ENCODE measurements at places on chromosomes 16 and 17.

GRCh38 chr17:3961564-3962047 lies 2.6 kb downstream of the ATP2A3 start:
- DNase-seq, result no peak

DNA sequence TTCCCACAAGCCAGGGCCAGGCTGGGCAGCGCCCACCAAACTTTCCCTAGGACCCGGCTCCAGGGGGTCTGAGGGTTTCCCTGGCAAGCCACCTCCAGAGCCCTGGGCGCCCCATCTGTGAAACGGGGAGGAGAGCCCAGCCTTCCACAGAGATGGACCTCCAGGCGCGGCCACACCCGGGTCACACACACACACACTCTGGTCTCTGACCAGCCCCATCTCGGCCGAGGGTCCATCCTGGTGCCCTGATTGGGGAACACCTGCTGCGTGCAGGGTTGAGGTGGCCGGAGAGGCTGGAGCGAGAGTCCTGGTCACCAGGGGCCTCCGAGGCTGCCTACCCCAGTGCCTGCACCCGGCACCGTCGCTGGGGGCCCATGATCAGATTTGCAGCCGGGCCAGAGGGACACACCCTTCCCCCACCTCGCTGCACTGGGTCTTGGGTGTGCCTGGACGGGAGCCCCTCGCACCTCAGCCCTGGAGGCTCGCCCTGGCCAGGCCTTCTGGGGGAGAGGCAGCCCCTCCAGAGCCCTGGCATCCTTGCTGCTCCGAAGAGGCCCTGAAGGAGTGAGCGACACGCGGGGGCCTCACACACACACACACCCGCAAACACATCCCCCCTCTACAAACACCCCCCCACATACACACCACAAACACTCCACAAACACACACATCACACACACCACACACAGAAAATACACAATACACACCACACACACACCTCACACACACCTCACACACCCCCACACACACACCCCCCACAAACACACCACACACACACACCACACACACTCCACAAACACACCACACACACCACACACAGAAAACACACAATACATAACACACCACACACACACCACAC lies 29.7 kb downstream of the SLC25A10 start:
- DNase-seq, result no peak

DNA sequence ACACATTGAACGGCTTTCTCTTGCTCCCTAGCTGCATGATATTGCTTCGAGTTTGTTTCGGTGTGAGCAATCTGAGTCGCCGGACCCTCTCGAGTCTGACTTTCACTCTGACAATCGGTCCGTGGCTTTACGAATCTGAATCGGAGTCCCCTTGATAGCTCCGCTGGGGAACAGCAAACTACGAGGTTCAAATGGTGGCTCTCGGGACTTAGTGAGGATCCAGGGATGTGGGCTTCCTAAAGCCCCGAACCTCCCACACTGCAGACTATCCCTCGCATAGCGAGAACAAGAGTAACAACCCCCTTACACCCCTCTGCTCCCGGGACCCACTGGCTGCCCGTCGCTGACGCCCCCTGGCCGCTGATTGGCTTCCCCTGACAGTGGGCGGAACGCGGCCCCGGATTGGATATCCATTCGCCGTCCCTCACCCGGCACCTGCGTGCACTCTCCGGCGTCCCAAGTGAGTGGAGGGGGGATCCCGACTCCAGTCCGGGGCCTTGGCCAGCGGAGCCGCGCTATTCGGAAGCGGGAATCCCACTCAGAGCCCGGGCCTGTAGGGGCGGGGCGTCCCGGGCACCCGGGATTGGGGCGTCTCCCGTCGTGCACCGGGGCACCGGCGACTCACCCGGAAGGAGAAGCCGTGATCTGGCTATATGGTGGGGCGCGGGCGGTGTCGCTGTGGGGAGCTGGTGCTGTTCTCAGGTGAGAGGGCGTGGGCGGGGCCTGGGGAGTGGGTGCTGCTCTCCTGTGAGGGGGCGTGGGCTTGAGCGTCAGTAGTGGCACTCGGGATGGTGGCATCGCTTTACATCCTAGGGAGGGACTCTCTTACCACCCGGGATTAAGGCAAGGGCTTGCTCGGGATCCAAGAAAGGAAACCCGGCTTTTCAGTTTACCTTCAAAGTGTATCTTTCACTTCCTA lies at the start of gene SNX11:
Gene SNX11, plus strand, starts transcription at position 630 of the 919 bp plus-strand sequence. CDS start 4,278 bp downstream, outside the sequence.
- peak; percentile 88 for DNase-seq

DNA sequence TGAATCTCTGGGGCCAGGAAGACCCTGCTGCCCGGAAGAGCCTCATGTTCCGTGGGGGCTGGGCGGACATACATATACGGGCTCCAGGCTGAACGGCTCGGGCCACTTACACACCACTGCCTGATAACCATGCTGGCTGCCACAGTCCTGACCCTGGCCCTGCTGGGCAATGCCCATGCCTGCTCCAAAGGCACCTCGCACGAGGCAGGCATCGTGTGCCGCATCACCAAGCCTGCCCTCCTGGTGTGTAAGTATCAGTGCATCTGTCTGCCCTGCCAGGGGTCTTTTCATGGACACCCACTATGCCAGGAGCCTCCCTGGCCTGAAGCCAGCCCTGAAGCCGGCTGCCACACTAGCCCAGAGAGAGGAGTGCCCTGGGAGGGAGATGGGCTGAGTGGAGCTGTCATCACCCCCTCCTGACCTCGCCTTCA lies at the start of gene CETP:
Gene CETP, plus strand, starts transcription at position 100 of the 431 bp plus-strand sequence. Its CDS starts 30 bp downstream, at position 130.
- no peak for DNase-seq

GRCh38 chr17:47878203-47879027 lies 17.6 kb upstream of the SP2 start:
- no peak for DNase-seq

- DNase-seq, result no peak
Observed at GRCh38 chr17:64406321-64407200, 15.9 kb upstream of the PECAM1 start.

DNA sequence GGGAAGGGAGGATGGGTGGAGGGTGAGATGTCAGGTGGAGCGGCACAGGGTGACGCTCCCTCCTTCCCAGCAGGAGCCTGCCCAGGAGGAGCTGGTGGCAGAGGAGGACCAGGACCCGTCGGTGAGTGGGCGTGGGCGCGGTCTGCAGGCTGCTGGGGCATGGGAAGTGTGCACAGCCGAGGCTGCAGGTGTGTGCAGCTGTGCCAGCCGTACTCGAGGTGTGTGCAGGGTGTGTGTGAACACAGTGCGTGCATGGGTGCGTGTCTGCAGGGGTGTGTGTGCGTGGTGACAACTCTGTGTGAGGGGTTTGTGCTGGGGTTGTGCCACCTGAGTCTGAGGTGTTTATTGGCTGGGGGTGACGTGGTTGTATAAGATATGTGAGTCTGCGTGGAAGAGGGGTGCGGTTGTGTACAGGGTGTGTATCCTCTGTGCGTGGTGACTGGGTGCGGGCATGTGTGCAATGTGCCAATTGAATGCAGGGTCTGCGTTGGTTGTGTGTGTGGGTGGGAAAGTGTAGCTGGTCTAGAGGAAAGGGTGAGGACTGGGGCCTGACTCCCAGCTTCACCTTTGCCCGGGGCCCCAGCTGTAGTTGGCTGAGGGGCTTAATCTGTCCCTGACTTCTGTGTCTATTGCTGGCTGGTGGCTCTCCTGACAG lies 670 bp downstream of the TNFSF12 start:
- no peak for DNase-seq

DNA sequence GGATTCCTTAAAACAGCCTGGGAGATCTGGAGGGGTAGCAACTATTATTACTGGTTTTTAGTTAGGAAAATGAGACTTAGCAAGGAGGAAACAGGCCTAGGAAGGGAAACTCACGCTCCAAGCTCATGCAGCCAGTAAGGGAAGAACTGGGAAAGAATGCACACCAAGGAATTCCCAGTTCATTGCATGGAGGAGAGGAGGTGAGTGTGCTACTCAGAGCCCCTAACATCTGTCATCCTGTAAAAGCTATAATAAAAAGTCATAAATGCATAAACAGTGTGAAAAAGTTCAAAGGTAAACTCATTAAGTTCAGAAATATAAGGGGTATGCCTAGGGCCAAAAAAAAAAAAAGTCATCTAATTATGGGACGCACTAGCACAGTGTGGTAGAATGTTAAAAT lies 25.9 kb downstream of the TMEM98 start:
- no peak for DNase-seq

GRCh38 chr17:80180192-80180591 lies 10.4 kb downstream of the CARD14 start:
- no peak for DNase-seq

DNA sequence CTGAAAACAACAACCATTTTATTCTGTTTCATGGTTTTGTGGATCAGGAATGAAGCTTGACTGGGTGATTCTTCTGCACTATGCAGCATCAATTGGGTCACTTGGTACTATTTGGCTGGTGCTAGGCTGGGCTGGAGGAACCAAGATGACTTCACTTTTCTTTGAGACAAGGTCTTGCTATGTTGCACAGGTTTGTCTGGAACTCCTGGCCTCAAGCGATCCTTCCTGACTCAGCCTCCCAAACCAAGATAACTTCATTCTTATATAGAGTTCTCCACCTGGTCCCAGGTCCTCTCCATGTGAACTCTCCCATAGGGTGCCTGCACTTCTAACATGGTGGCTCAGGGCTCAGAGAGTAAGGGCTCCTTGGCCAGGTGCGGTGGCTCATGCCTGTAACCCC lies 1.9 kb upstream of the PIPOX start:
- no peak for DNase-seq

GRCh38 chr17:49482144-49482817 lies 12.8 kb upstream of the NGFR start:
- DNase-seq, result no peak

GRCh38 chr16:22357635-22357971 lies 16.8 kb downstream of the CDR2 start:
- DNase-seq, result no peak

DNA sequence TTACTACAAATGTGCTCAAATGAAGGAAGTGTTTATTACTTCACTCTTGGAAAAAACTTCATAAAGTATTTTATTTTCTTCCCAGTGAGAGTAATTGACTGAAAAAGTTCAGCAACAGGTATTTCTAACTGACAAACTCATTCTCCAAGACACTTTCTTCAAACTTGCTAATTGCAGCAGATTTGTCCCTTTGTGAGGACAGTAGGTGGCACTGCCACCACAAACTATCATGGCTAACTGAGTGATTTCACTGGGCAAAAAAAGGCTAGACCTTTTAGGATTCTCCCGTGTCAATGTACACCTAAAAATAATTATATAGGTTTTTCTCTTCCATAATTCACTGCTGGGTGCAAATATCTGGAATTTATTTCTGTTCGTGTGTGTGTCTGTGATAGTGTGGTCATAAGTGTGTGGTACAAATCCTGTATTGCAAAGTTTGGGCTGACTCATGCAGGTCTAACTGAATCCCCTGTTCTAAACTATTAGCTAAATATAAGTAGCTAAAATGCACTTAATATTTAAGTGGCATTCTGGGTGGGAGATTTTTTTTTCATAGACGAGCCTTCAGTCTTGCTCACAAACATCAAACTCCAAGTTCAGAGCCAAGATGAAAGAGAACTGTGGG lies 3.9 kb downstream of the HS3ST3A1 start:
- DNase-seq, result peak; percentile 1

DNA sequence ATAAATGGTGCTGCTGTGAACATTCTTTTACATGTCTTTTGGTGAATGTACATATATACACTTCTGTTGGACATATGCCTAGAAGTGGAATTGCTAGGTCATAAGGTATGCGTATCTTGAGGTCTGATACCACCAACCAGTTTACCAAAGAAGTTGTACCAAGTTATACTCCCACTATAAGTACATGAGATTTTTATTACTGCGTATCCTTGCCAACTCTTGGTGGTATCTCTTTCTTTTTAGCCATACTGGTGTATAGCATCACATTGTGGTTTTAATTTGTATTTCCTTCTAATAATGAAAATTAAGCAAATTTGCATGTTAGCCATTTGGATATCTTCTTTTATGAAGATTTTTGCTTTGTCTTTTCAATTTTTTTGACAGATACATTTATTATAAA lies 80.5 kb downstream of the ATF7IP2 start:
- DNase-seq, result no peak

GRCh38 chr16:57707331-57707730 lies 12.7 kb downstream of the DRC7 start:
- no peak for DNase-seq

DNA sequence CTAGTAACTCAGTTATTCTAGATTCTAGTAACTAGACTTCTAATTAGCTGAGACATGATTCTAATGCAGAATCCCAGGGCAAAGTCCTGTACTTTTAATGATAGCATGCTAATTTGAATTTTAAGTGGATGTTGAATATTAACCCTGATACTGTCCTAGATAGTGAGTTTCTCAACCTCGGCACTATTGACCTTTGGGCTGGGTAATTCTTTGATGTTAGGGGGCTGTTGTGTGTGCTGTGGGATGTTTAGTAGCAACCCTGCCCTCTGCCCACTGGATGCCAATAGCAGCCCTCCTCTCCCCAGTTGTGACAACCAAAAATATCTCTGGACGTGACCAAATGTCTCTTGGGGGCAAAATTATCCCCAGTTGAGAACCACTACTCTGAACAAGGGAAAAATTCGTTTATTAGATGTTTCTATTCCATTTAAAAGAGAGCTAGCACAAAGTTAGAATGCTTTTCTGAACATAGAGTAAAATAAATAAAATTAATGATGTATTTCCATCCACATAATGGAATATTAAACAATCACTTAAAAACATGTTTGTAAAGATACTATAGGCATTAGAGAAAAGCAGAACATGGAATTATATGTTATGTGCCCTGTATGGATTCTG lies 30.2 kb downstream of the SALL1 start:
- no peak for DNase-seq

GRCh38 chr17:69418535-69418934 lies 4.0 kb downstream of the MAP2K6 start:
- no peak for DNase-seq

DNA sequence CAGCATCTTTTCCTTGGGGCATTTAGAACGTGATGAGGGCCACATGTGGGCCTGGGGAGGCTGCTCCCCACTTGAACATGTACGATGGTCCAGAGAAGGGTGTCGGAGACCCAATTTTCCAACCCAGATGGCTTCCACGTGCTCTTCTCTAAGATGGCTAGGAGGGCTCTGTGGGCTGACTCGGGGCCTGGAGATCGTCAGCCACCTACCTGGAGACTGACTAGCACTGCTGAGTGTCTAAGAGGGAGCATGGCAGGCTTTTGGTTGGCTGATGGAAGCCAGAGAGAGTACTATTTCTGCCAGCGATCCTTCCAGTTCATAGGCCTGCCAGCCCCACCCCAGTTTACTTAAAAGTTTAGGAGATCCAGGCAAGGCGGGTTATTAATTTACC lies 60.2 kb upstream of the CLEC18A start:
- DNase-seq, result no peak

GRCh38 chr17:39934324-39934723 lies 6.8 kb downstream of the LRRC3C start:
- DNase-seq, result no peak

Measured in activated naive CD4-positive, alpha-beta T cell (primary cell).